HuH-7.5 (cell line): ENCODE measurements at places on chromosomes 13 and 19.

GRCh38 chr19:4567584-4568071 lies 8.1 kb upstream of the SEMA6B start:
- DNase-seq: peak; percentile 76

DNA sequence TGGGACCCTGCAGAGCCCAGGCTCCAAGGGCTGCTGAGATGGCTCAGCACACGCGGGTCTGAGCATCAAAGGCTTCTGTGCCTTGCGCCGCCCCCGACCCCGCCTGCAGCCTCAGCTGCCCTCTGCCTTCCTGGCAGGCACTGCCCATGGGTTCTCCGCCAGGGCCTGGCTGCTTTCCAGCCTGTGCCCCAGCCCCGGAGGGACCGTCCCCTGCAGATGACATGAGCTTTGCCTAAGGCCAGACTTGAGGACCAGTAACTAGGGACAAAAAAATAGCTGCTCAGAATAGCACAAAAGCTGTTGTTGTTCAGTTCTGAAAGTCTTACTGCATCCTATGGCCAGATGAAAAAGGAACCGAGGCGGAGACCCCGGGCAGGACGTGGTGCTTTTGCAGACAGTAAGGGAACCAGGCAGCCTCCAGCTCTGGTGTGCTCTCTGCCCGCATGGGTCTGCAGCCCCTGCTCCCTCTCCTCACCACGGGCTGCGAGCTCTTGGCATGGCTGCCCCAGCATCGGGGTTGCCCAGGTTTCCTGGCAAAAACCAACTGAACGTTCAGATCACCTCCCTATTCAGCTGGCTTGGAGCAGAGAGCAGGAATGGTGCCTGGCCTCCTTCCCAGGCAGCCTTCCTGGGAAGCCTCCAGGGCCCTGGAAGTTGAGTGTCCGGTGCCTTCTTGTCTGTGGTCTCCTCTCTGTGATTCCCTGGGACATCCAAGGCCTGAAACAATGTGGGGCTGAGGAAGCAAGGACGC lies 12.5 kb upstream of the CFAP97D2 start:
- DNase-seq: no peak

DNA sequence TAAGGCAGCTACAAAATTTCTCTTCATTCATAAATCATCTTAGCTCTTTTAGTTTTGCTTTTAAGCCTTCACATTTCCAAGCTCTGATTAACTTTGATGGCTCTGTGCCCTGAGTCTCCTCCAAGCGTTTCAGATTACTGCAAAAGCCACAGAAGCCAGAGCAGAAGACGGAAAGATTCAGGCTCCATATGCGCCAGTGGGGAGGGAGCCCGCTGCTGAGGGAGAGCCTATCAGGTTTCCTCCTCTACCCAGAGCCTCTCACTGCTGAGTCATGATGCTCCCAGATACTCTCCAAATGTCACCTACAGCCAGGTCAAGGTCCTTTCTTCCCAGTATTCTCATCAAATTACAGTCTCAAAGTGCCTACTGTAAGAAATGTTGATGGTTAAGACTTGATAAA lies 193.6 kb downstream of the RAP2A start:
- DNase-seq: no peak

- DNase-seq: no peak
Observed at GRCh38 chr13:36288794-36289391, 8.7 kb downstream of the CCDC169 start.

- no peak for DNase-seq
Observed at GRCh38 chr19:3658004-3658869, 31.6 kb upstream of the CACTIN start.

DNA sequence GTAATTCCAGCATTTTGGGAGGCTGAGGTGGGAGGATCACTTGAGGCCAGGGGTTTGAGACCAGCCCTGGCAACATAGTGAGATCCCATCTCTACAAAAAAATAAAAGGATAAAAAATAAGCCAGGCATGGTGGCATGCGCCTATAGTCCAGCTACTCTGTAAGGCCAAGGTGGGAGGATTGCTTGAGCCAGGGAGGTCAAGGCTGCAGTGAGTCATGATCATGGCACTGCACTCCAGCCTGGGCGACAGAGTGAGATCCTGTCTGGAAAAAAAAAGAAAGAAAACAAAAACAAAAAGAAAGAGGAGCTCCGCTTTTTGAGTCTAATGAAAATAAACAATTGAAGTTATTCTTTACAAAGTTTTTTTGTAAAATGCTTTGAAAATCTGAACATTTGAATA lies 326.2 kb downstream of the GPC5 start:
- no peak for DNase-seq

GRCh38 chr13:111295886-111296285 lies 24.6 kb upstream of the TEX29 start:
- no peak for DNase-seq

DNA sequence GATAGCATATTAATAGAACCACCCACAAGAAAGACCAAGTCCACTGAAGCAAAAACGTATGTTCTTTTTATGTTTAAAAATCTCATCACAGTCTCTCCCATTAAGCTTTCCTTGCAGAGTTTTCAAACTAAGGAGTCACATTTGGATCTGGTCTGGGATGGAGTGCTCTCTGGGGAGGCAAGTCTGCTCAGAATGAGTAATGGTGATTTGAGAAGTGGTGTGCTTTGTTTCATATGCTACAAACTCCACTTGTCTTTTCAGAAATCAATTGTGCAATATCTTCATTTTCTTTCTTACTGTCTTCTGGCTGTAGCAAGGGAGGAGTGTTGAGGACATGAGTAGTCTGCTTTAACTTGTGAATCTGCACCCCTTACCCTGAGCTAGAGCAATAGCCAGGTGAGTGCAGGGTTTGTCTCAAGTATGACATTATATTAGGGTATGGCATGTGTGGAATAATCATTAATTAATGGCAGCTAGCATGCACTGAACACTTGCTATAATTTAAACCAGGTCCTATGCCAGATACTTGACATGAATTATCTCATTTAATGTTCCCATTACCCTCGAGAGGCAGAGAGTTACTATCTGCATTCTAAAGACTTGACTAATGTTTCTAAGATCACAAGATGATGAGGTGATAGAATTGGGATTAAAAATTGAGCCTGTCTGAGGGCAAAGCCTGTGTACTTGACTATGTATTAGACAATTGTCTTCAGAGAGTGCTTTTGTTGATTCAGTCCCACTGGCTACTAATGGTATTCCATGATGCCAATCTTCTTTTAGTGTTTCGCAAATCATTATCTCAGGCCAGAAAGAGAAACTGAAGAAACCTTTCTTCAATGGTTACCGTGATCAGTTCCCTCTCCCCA lies 171.8 kb downstream of the GPC6 start:
- DNase-seq: no peak

DNA sequence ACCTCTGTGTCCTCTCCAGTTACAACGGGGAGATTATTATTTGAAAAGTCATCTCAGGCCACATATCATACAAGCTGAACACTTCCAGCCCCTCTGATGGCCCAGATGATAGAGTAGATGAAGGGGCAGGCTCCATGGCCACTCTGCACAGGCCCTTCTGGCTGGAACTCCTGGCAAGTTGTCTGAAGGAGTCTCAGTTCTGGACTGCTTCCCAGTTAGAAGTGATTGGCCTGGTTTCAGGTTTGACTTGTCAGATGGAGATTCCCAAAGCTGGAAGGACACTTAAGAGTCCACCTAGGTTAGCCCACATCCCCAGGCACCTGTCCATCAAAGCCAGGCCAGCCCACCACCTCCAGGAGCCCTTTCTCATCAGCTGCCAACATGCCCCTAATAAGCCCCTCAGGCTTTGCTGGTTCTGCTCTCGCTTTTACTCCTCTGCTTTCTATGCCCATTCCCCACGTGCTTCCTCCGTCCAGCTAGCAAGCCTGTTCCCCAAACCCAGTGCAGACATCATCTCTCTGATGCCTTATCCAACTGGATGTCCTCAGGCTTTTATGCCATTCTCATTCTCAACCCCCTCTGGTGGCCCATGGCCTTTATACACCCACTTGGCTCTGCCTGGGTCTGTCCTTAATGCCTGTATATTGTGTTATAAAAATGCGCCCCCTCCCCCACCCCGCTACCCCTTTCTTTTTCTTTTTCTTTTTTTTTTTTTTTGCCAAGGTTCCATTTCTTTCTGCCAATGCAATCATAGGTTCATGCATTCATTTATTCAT lies 56.5 kb downstream of the HSPH1 start:
- DNase-seq: no peak

DNA sequence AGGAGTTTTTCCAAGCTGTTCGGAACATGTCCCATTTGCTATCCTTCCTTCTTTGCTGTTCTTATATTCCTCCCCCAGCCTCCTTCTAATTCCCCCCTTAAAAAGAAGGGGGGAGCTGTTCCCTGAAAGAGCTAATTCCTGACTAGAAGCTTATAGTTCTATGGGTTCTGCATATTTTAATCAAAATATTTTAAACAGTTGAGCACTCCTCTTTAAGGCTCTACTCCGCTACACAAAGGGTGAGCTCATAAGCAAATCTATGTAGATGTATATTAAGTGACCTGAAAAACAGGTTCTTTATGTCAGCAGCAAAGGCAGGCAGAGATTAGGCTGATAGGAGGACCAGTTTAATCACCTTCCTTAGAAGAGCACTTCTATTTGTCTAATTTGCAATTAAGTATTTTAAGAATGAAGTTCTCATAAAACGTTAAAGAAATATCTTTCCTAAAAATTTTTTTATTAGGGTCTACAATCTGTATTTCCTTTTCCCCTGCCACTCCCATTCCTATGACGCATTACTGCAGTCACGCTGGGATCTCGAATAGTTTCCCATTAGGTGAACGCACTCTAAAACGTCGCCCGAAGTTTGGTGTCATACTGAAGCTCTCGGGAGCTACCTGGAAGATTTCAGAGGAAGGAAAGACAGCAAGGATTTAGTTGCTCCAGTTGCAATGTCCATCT lies 5.2 kb downstream of the EFNB2 start:
- no peak for DNase-seq

GRCh38 chr13:36475468-36475867 lies 43.2 kb downstream of the CCNA1 start:
- DNase-seq: no peak

- DNase-seq: no peak
Observed at GRCh38 chr13:26460648-26461047, 96.8 kb upstream of the WASF3 start.

GRCh38 chr13:65508745-65509144 lies 1721.4 kb downstream of the PCDH9 start:
- no peak for DNase-seq

- DNase-seq: no peak
Observed at GRCh38 chr13:22270881-22271280, 600.0 kb downstream of the FGF9 start.

DNA sequence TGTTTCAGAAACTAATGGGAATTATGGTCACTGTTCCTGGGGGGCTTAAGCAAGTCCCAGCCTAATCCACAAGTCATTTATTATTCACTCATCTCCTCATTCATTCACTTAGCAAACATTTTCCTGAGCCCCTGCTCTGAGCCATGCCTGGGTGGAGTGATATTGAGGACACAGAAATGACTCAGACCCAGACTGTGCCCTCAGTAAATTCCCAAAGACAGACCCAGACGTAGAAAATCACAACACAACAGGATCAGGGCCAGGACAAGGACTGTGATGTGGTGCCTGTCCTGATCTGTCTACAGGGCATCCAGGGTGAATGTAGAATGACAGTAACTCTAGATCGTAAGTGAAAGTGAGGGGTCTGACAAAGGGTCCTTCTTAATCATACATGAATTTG lies 7.0 kb upstream of the SPACA6 start:
- no peak for DNase-seq

DNA sequence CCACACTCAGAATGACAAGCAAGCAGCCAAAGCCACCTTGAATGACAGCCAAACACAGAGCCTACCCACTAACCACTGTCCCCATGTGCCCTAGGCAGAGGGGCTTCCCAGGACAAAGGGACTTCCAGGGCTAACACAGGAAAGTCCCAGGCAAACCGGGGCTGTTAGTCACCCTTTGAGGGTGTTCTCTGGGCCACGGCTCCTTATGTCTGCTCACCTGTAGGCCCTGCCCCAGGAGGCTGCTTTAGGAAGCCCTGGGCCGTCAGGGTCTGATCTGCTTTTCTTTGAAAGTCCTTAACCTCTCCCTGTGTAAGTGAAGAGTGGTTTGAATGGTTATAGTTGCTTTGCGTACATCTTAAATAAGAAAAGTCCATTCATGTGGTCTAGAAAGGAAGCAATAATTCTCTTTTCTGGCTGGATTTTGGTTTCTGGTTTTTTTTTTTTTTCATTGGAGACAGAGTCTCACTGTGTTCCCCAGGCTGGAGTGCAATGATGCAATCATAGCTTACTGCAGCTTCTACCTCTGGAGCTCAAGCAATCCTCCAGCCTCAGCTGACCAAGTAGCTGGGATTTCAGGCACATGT lies 161.4 kb downstream of the EFNB2 start:
- no peak for DNase-seq

DNA sequence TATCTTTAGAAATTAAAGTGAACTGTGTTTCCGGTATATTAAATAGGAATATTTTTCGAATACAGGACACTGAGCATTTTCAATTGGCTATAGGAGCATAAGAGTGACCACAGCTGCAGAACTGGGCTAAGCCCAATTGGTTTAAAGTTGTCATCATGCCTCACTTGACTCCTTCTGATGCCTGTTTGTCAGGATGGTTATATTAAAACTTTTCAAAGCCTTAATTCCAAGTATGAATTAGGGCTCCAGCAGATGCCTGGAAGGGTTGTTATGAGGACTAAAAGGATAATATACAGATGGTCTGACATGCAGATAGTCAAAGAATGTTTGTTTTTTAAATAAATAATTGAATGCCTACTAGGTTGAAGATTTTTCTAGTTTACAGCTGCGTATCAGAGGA lies 100.0 kb downstream of the LMO7 start:
- DNase-seq: no peak

DNA sequence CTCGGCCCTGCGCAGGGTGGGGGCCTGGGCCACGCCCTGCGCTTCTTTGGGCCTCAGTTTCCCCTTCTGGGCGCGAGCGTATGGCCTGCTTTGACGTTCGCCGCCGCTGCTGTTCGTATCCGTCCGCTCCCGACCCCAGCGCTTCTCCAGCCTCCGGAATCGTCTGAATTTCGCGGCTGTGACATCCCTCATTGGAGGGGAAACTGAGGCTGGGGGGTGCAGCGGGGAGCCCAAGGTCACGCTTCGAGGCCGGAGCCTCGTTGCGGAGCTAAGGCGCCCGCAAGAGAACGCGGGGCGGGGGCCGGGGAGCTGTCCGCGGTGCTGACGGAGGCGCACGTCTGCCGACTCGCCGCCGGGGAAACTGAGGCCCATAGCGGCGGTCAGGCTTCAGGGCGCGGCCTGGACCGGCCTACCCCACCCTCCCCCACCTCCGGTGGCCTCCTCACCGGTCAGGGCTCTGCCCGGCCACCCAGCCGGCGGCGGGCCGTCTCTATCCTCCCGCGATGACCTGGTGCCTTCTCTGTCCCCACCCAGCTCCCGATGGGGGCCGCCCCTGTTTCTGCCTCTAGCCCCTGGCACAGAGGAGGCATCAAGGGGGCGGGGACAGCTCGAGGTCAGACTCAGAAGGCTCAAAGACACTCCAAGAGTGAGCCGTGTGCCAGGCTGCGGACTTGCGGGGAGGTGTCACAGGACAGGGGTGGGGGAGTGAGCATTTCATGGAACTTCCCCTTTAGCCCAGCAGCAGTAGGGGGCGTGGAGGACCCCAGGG lies 3.0 kb upstream of the APC2 start:
- no peak for DNase-seq

- DNase-seq: no peak
Observed at GRCh38 chr13:43036351-43037250, 13.2 kb downstream of the DNAJC15 start.

- no peak for DNase-seq
Observed at GRCh38 chr13:71461892-71462291, 405.1 kb downstream of the DACH1 start.

GRCh38 chr19:15091918-15092753 lies 10.1 kb downstream of the OR1I1 start:
- no peak for DNase-seq
